SIG-M5 (cell line): ENCODE measurements at places on chromosomes 2 and 18.

DNA sequence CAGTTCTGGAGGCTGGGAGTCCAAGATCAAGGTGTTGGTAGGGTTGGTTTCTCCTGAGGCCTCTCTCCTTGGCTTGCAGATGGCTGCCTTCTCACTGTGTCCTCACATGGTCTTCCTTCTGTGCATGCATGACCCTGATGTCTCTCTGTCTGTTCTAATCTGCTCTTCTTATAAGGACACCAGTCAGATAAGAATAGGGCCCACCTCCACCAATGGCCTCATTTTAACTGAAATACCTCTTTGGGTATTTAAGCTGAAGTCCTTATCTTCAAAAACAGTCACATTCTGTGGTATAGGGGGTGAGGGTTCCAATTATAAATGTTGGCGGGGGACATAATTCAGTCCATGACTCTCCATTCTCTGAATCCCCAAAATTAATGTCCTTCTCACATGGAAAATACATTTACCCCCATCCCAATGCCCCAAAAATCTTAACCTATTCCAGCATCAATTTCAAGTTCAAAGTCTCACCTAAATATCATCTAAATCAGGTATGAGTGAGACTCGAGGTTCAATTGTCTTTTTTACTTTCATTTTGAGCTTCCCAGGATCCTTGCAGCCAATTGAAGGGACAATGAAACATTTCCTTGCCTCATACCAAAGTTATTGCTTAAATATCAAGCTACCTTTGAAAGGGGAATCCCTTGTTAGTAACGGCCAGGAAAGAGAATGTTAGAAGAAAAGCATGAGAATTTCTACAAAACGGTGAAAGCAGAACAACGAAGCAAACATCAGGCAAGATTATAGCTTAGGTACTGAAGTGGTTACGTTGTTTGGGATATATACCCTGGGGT, 20.6 kb upstream of the CNOT11 start:
- no peak for DNase-seq

DNA sequence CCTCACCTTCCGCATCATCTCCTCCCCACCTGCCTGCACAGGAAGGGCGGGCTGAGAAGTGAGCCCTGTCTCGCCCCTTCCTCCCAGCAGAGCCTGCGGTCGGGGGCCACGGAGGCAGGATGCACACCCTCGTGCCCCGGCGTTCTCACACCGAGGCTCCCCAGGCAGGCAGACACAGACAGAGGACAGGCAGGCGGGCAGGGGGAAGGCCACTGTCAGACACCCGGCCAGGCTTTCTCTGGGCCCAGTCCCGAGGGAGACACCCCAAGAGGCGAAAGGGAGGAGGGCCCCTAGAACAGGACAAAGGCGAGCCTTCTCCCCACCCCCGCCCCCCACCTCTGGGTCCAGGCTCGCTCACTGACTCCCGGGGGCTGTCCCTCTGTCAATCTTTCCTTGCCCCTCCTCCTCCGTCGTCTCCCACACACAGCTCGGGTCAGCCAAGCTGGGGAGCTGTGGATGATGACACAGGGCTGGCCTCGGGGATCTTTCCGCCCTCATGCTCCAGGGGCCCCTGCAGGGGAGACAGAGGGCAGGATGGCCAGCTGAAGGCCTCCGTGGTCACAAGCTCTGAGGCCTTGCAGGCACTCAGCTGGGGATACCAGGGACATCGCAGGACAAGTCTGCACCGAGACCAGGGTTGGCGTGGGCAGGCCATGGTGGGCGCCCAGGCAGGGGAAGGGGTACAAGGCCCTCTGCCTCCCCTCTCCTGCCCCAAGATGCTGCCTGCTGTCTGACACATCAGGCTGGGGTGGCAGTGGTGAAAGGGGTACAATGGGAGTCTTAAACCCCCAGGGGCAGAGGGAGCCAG, 24.9 kb downstream of the BIN1 start:
- DNase-seq, result no peak

DNA sequence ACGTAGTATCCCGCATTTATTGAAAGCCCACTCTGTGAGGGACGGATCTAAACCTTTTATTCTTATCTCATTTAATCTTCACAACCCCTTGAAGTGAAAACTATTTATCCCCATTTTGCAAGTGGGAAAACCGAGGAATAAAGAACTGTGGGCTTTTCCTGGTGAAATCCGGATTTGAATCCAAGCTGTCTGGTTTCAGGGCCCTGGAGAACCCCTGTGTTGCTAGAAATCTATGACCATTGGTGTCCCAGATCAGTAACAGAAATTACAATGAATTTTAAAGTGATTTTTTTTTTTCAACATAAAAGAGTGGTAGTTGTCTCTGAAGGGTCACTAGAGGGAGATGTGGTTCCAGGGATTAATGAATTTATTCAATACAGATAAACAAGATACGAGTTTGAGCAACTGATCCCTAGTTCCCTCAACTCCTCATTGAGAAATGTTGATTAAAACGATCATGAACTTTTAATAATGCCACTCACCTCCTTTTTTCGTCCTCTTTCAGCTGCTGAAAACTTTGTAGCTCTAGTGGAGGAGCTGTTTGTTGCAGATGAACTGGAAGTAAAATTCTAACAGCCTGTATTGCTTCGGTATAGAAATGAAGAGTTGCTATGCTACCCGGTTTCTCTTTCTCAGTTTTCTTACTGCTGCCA, 940 bp downstream of the XRCC5 start:
- no peak for DNase-seq

- no peak for DNase-seq
Measured at GRCh38 chr18:48999569-48999968, 48.8 kb upstream of the SMAD7 start.

DNA sequence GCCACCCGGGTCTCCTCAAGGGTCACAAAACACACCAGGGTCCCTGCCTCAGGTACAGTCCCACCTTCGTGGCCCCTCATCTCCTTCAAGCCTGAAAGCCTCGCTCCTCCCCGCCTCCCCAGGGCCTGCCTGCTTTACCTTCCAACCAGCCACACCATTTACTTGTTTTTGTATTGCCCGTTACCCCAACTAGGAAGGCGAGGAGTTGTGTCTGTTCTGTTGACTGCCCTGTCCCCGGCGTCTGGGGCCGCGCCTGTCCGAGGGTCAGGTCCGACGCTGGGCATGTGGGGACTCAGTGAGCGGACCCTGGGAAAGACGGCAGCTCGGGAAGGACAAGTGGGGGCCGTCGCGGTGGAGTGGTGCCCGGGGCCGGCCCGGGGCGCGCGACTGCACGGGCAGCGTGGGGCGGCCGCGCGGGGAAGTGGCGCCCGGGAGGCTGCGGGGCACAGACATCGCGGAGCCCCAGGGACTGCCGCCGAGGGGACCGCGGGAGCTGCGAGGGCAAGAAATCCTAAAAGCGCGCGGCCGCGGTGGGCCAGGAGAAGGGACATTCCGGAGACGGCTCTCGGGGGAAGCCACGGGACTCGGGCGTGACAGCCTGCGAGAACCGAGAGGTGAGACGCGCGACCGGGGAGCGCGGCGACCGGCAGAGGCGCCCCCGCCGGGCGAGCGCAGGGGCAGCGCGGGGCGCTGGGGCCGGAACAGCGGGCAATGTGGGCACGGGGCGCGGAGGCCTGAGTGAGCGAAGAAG, 797 bp upstream of the GRHL1 start:
- DNase-seq, result no peak

GRCh38 chr2:235614900-235615712, 121.3 kb downstream of the AGAP1 start:
- no peak for DNase-seq

DNA sequence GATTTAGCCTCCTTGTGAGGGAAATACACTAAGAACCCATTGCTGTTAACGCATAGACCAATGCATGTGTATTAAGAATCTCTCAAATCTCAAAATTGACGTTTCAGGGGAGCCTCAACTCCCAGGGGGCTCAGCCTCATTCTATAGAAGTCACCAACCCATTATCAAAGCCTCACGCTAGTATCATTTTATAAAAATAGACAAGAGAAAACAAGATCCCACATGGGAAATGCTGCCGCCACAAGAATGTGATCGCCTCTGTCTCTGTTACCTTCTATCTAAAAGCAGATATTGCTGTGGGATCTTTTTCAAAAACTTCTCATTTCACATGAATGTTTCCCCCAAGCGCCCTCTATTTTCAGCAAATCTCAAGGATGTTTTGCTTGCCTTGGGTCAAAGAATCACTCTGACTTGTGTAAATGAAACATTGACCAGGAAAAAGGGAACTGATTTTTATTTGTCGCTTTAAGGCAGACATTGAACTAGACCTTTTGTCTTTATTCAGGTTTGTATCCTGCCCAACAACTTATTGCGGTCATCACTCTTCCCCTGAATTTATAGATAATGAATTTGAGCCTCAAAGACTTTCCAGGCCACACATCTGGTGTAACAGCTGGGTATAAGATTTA, 679.0 kb upstream of the ID2 start:
- DNase-seq, result no peak

DNA sequence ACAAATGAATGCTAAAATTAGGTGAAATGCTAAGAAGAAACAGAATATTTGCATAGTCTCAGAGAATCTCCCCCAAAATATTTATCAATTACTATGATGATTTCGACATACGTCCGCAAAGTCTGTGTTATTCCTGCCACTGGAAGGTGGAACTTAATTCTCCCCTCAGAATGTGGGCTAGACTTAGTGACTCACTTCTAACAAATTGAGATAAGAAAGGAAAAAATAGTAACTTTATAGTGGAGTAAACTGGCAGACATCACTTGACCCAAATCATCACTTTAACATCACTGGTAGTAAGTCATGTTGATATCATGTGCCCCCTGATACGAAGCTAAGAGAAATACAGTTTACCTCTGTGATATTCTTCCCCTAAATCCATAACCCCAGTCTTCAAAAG, 23.5 kb downstream of the HADHB start:
- DNase-seq, result no peak

DNA sequence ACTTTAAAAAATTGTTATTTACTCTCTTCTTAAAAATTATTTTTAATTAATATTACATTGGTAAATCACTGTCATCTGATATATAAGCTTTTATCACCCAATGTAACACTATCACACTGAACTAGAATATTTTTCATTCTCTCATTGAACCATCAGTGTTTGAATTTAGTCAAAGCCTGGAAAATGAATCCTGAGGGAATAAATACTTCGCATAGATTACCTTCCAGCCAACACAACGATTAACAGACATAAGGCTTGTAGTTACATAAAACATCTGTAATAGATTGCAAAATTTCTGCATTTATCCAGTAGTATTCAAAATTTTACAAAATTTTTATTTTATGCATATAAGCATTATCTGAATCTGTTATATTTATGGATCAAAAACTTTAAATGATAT, 314.9 kb downstream of the ERBB4 start:
- DNase-seq, result no peak

- no peak for DNase-seq
Measured at GRCh38 chr2:39487398-39488250, 50.5 kb upstream of the MAP4K3 start.

- no peak for DNase-seq
Measured at GRCh38 chr2:9410108-9410507, 13.2 kb downstream of the ITGB1BP1 start.

DNA sequence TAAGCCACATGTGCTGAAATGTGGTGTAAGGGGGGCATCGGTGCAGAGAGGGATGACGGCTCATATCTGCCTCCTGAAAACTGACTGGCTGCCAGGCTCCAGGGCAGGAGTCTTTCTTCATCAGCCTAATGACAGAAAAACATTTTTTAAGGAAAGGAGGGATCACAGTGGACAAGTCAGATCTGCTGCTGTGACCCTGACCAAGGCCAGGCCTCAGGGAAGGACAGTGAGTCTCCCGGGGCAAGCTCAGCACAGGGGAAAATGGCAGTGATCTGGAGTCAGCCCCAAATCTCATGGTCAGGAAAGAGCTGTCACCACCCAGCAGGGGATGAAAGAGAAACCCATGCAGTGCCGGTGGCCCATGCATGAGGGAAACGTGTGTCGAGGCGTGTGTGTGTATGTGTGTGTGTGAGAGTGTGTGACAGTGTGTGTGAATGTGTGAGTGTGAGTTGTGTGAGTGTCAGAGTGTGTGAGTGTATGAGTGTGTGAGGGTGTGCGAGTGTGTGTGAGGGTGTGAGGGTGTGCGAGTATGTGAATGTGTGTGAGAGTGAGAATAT, 134.5 kb downstream of the INHBB start:
- no peak for DNase-seq

- no peak for DNase-seq
Measured at GRCh38 chr2:16303761-16304160, 361.9 kb downstream of the CYRIA start.

DNA sequence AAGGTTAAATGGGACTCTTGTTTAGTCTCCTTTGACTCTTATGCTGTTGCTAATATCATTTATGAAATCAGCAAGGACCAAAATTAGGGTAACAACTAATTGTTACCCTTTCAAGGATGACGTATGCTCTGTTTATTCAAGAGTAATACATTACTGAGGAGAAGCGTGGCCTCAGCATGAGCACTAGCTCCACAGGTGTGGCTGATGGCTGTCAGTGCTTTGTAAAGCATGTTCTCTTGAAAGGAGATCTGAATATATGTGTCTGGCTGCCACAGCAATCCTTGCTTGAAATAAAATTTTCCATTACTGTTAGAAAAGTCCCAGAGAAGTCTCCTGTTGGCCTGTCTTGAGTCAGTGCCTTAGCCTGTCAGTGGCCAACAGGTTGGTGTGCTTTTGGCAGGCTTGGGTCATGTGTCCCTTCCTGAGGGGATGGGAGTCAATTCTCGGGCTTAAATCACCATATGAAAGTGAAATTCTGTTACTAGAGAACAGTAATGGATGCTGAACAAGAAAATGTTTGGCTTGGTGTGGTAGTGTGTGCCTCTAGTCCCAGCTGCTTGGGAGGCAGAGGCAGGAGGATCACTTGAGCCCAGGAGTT, 32.7 kb downstream of the ABI2 start:
- no peak for DNase-seq

GRCh38 chr2:70706026-70706795, 61.8 kb downstream of the ADD2 start:
- DNase-seq, result no peak

- no peak for DNase-seq
Measured at GRCh38 chr2:174846218-174846617, 81.9 kb upstream of the CHRNA1 start.

DNA sequence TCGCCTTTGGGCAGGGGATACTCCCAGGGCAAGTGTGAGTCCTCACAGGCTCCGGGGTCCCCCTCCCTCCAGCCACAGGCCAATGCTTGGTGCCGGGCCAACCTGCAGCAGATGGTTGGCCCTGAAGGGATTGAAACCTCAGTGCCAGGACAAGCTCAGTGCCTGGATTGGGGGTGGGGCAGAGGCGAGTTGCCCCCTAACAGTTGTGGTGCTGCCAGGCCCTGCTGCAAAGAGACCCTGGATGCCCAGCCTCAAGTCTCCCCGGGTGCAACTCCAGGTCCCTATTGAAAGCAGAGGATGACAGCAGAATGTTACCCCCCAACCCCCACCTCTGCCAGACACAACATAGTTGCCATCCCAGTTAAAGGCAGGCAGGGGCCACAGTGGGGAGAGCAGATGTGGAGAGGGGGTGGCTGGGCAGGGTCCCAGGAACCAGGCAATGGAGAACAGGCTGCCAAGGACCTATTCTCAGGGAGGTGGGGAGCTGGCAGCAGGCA, 9.5 kb upstream of the RNF103 start:
- no peak for DNase-seq
